Retinal pigment epithelial cell (primary cell): ENCODE measurements at places on chromosomes 5 and 9.
A peak's percentile ranks its signal among the peaks of the same experiment; 100 is the strongest.

GRCh38 chr9:91103931-91104330, 257.8 kb downstream of the AUH start:
- no peak for DNase-seq

- peak; percentile 11 for DNase-seq
Observed at GRCh38 chr5:80761966-80762365, 107.2 kb upstream of the DHFR start.

- no peak for DNase-seq
Observed at GRCh38 chr9:124852121-124852828, 985 bp upstream of the WDR38 start.

DNA sequence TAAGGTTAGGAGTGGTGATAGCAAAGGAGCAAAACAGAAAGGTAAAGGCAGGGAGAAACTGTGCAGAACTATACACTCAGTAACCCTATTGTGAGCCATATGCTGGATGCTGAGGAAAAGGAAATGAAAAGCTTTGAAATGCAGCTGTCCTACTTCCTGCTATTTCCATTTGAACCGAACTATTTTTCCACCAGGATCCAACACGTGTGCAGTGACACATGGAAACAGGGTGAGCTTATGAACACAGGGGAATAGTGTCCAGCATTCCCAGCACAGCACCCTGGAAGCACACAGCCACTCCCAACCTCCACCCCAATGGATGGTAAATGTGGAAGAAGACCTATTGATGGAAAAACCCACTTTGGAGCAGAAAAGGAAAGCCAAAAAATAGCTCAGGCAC, 69.0 kb upstream of the SLC12A2 start:
- DNase-seq, result no peak

DNA sequence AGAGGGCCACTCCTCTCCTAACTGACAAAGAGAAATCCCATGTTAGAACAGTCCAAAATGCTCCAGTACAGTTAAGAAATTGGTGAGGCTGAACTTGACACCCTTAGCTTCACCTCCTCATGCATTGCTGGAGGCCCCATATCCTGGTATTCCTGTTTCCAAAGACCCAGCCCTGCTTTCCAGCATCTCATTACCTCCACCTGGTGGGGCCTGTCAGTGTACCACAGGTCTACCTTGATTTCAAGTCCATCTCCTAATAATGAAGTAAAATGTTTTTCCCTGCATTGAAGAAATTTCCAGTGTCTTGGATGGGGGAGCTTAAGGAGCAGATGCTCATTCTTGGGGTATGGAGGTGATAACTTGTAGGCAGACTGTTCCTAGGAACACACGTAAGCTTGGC, 70.6 kb upstream of the S1PR3 start:
- DNase-seq, result no peak

- no peak for DNase-seq
Observed at GRCh38 chr5:118006219-118006618, 982.1 kb downstream of the DTWD2 start.

- DNase-seq, result no peak
Observed at GRCh38 chr9:88898039-88898720, 93.1 kb upstream of the S1PR3 start.

- DNase-seq, result no peak
Observed at GRCh38 chr9:37273595-37273994, 148.9 kb upstream of the GRHPR start.

DNA sequence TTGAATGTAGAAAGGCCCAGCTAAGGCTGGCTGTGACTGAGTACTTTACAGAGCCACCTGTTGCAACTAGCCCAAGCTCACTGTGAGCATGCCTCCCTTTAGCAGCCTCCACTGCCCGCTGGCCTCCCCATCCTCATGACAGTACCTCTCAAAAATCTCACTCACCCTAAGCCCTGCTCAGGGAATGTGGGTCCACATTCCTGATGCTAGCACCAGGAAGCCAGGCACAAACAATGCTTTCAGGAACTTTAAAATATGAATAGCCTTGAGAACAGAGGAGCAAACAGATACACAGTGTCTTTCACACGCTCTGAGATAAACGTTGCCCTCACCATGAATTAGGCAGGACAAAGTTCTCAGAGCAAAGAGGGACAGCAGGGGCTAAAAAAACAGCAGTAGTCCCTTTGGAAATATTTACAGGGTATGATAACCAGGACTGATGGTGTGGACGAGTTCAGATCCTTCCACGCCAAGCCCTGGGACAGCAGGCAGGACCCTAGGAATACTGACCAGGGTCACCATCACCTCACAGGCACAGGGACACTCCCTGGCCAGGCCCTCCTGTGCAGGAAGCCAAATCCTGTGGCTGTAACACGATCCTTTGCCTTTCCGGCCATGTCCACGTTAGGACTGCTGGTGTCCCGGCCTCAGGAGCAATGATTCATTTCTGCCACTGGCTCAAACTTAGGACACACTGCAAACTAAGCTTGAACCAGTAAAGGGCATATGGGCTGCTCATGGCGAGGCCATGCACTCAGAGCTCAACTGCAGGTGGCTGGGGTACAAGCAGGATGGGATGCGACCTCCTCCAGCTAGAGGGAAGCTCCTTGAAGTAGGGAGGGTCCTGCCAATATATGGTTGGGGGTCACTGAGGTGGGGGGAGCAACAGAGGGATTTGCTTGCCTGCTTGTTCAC, 9.6 kb downstream of the ACSL6 start:
- DNase-seq, result no peak
